ENCODE measurements at places on chromosomes 3 and 15.

GRCh38 chr3:95036526-95037021 is 973.7 kb downstream of the NSUN3 start:
- DNase-seq, result no peak

GRCh38 chr3:5972586-5972985 is 785.1 kb downstream of the EDEM1 start:
- DNase-seq, result no peak

GRCh38 chr3:31288641-31289100 is 244.1 kb upstream of the STT3B start:
- no peak for DNase-seq

- no peak for DNase-seq
Observed at GRCh38 chr15:85063522-85064079, 81.9 kb downstream of the PDE8A start.

DNA sequence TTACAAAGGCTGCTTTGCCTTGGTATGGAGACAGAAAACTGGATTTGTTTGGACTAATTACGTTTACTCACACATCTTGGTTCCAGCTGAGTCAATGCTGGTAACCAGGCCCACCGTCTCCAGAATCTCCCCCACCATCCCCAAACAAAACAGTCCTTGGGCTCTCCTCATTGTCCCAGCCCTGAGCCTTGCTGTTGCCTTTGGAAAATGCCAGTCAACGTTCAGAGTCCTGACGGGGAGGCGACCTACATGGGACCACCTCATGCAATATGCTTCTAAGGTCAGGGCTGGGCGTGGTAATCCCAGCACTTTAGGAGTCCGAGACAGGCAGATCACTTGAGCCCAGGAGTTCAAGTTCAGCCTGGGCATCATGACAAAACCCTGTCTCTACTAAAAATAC is 85.2 kb upstream of the IQSEC1 start:
- DNase-seq, result no peak

DNA sequence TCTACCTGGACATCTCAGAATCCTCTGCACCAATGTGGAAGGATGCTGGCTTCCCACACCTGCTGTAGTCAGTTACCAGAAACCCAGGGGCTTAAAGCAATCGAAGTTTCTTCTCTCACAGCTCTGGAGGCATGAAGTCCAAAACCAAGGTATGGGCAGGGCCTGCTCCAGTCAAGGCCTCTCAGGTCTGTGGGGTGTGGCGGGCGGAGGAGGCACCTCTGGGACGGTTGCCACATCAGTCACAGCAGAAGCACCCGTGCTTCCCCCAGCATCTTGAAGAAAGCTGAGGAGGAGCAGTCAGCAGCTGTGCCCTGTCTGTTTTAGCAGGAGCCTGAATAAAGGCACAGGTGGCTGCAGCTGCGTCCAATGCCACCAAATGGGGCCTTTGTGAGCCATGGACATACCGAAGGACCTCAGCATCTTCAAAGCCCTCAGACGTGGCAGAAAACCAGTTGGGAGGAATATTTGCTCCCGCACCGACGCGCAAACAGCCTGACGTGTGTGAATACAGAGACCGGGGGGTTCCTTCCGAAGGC is 68.9 kb downstream of the TFRC start:
- no peak for DNase-seq

GRCh38 chr15:48176957-48177356 is 1.1 kb downstream of the MYEF2 start:
- no peak for DNase-seq

DNA sequence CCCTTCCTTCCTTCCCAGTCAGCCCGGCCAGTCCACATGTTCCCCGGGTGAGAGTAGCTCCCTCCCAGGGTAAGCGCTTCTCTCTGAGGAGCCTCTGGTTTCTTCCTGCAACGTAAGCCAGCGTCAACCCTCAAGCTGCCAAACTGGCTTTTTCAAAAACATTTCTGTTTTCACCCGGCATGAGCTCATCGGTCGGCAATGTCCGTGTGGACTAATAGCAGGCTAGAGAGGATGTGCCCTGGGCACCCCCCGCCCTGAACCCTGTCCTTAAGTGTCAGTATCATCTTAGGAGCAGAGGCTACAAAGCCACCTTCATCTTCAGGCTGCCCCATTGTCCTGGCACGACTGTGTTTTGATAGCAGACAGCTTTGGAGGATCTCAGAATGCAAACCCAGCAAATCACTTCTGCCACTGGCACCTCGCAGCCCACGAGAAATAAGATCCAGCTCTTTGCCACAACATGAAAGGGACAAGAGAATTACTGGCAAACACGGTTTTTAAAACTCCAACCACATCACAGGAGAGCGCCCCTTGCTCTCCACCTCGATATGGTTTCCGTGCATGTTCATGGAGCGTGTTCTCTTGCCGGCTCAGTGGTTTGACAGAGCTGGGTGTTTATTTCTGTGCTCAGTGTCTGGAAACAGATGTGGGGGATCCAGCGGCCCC is 9.9 kb downstream of the ALDH1A3 start:
- DNase-seq, result no peak

GRCh38 chr15:94366781-94367180 is 135.4 kb downstream of the MCTP2 start:
- no peak for DNase-seq

Data from naive thymus-derived CD4-positive, alpha-beta T cell (primary cell).